ENCODE measurements at places on chromosomes 4 and X.

- DNase-seq, result no peak
Observed at GRCh38 chrX:128699716-128700285, 647.6 kb upstream of the ACTRT1 start.

DNA sequence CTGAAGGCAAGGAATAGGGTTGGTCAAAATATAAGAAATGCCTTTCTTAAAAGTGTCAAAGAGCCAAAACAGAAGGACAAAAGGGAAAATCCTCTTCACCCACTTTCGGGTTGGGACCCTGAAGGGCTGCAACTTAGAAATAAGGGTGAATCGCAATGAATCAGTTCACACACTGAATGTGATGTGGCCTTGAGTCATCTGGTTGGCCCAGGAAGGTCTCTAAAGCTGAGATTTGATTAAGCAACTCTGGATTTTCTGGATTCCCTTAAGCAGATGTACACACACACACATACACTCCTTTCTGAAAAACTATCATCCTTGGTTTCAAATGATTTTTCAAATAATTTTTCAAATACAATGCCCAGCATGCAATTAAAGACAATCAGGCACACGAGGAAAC, 13.1 kb downstream of the TAB3 start:
- DNase-seq, result no peak

- DNase-seq, result no peak
Observed at GRCh38 chr4:25859429-25860148, 3.2 kb downstream of the SEL1L3 start.

DNA sequence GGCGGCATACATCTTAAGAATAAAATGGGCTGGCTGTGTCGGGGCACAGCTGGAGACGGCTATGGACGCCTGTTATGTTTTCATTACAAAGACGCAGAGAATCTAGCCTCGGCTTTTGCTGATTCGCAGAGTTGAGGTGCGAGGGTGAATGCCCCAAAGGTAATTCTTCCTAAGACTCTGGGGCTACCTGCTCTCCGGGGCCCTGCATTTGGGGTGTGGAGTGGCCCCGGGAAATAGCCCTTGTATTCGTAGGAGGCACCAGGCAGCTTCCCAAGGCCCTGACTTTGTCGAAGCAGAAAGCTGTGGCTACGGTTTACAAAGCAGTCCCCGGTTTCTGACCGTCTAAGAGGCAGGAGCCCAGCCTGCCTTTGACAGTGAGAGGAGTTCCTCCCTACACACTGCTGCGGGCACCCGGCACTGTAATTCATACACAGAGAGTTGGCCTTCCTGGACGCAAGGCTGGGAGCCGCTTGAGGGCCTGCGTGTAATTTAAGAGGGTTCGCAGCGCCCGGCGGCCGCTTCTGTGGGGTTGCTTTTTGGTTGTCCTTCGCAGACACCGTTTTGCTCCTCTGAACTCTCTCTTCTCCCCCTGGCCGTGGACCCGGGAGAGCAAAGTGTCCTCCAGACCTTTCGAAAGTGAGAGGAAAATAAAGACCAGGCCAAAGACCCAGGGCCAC, 1.9 kb downstream of the SHOX start:
- DNase-seq, result no peak

GRCh38 chr4:9891056-9891455, 109.6 kb downstream of the DRD5 start:
- no peak for DNase-seq

DNA sequence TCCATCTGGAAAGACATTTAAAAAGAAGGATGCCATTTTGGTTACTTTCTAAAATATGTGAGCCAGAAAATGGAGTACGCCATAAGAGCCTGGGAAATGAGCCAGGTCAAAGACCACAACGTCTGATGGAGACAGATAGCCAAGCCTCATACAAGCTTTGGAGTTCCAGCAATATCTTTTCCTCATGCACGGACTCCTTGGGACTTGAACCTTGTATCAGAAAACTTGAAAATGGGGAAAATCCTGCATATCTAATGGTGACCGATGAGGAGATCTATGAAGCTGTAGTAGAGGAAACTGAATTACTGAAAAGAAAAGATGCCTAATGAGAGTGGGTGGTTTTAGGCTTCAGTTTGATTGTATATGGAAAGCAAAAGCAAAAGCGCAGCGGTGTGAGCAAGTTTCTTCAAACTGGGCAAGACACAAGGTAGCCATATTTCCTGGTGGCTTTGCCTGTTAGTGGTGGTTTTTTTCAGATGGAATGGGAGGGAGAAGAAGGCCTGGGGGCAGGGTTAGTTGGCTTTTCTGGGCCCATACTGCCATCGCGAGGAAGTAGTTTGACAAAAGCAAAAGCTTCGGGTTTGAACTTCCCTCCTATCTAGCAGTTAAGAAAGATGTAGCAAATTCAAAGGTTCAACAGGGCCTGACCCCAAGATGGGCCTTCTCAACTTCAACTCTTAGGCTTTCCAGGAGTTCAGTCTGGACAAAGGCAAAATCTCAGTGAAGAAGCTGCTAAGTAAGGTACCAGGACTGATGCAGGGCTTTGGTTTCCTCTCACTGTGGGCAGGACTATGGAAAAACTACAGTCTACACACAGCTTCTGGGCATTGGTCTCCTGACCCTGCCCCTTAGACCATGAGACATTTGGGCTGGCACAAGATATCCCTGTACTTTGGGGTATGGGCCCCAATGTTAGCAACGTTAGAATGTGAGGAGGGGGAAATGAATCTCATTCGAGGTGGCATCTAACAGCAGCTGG, 210.0 kb upstream of the STK26 start:
- DNase-seq, result no peak

DNA sequence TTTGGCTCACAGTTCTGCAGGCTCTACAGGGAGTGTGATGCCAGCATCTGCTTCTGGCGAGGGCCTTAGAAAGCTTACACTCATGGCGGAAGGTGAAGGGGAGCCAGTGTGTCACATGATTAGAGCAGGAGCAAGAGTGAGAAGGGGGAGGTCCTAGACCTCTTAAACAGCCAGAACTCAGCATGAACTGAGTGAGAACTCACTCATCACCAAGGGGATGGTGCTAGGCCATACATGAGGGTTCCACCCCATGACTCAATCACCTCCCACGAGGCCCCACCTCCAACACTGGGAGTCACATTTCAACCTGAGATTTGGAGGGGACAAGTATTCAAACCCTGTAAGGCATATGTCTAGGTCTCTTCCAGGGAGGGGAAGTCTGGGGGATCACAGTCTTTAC, 33.4 kb downstream of the SPRY1 start:
- no peak for DNase-seq

DNA sequence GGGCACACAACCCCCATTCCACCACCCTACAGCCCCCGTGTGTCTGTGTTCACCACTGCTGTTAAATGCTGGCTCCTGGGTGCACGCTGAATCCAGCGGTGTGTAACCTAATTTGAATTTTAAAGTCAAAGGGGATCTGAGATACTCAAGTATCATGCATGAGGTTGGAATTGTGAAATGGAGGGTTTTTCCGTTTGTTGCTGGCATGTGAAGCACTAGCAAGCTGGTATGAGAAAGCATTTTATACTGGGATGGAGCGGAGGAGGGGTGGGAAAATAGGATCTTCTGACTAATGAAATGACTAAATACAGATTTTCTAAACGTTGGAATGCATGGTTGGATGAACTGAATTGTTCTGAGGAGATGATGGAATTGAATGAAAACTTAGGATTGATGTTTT, 36.9 kb upstream of the FAT1 start:
- no peak for DNase-seq

DNA sequence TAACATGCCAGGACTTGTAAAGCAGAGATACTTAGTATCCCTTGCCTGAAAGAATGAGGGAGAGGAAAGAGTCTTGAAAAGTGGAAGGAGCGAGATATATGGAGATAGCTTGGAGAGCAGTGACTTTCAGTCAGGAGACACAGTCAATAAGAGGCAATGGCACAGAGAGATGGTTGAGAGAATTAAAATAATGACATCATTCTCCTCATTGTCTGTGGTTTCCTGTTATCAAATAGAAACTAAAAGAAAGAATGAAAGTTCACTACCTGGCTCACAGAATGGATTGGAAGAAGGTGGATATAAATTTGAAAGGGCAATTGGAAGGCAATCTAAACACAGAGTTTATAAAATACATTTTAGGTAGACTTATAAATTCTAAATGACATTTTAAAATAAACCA, 760.2 kb upstream of the AADAT start:
- DNase-seq, result no peak
